IMR-90 (cell line): ENCODE measurements at places on chromosomes 11 and 22. TPM values are rescaled to one million over a fixed set of nuclear protein-coding genes. Genes with fewer than 3 reads are reported as not detected.

The SLC5A4 gene
- total RNA-seq: under 0.01 and 0.18 TPM in 2 replicates

The P2RY2 gene
- total RNA-seq: not detected in 2 replicates

DNA sequence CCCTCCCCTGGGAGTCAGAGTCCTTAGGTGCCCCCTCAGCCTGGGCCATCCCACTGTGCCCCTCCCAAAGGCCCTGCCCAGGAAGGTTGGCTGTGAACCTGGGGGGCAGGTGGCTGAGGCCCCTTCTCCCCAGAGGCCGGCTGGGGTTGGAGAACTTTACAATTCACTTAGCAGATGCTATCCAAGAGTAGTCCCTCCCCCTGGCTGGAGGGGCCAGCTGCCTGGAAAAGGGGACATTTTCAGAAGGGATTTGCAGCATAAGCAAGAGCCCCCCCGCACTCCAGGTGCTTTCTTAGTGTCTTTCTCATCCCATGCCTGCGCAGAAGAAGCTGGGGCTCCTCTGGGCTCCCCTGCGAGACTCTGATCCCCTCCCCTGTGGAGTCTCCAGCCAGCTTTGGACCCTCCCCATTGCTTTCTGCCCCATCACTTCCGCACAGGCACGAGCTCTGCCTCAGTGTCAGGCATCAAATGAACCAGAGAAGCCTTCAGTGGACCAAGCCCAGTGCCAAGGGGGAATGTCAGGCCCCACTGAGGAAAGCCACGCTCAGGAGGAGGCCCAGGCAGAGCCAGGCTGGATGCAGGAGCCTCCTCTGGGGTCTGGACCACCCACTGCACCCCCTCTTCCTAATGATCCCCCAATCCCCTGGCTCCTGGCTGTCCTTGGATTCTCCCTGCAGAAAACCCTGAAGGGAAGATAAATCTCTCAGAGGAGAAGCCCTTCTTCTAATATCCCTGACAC, 3.7 kb downstream of the SSTR3 start:
- no peak for DNase-seq
- no peaks in the 10 kb centered on the region for H3K36me3 ChIP-seq
- peaks cover 4% of the 10 kb centered on the region; the same call in 1 of the 2 replicates for H3K4me1 ChIP-seq
- H3K27ac ChIP-seq: no peak overlapping the region
- H3K27me3 ChIP-seq: peaks cover 48% of the 10 kb centered on the region

DNA sequence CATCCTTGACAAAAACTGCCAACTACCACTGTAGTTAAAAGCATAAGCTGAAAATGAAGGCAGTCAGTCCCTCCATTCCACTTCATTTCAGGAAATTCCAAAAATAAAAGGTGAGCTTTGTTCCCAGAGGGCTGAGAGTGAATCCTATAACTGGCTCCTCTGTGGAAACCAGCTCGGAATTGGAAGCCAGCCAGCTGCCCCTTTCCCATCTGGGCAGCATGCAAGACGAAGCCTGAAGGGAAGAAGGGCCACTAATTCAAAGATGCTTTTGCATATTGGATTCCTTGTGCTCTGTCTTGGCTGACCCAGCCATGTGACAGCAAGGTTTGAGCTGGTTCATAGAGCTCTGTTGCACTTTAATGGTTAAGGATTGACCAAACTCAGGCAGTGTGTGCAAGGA, 83.4 kb downstream of the ALX4 start:
- no peaks in the 10 kb centered on the region for H3K36me3 ChIP-seq
- H3K4me3 ChIP-seq: no peak overlapping the region
- no peak overlapping the region for H3K27ac ChIP-seq
- no peaks in the 10 kb centered on the region for H3K27me3 ChIP-seq
- peaks cover 9% of the 10 kb centered on the region for H3K4me1 ChIP-seq

GRCh38 chr22:27774200-27774599, 27.4 kb downstream of the MN1 start:
- no peaks in the 10 kb centered on the region for H3K27me3 ChIP-seq
- H3K4me3 ChIP-seq: no peak overlapping the region
- no peaks in the 10 kb centered on the region; the same call in 1 of the 2 replicates for H3K4me1 ChIP-seq
- no peak overlapping the region for H3K27ac ChIP-seq
- no peak for DNase-seq

DNA sequence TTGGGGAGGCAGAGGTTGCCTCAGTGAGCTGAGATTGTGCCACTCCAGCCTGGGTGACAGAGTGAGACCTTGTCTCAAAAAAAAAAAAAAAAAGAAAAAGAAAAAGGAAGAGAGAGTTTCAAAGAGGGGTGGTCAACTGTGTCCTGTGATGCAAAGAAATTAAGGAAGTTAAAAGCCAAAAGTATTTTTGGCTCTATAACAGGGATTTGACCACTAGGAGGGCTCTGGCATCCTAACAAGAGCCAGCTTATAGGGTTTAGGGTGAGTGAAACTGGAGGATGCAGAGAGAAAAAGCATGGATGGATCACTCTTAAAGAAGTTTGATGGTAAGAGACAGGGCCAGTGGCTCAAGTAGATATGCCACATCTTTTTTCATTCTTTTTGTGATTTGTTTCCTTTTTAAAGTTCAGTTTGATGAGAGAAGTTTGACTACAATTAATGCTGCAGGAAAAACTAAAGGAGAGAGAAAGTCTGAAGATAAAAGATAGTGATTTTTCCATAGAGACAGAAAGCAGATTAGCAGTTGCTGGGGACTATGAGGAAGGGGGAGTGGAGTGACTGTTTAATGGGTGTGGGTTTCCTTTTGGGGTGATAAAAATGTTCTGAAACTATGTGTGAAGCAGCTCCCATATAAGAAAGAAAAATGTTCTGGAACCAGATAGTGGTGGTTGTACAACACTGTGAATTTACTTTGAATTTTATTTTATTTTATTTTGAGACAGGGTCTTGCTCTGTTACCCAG, 11.1 kb upstream of the MICAL2 start:
- H3K4me3 ChIP-seq: no peak overlapping the region
- peaks cover 8% of the 10 kb centered on the region for H3K4me1 ChIP-seq
- H3K27me3 ChIP-seq: no peaks in the 10 kb centered on the region
- DNase-seq: no peak
- no peaks in the 10 kb centered on the region for H3K36me3 ChIP-seq

DNA sequence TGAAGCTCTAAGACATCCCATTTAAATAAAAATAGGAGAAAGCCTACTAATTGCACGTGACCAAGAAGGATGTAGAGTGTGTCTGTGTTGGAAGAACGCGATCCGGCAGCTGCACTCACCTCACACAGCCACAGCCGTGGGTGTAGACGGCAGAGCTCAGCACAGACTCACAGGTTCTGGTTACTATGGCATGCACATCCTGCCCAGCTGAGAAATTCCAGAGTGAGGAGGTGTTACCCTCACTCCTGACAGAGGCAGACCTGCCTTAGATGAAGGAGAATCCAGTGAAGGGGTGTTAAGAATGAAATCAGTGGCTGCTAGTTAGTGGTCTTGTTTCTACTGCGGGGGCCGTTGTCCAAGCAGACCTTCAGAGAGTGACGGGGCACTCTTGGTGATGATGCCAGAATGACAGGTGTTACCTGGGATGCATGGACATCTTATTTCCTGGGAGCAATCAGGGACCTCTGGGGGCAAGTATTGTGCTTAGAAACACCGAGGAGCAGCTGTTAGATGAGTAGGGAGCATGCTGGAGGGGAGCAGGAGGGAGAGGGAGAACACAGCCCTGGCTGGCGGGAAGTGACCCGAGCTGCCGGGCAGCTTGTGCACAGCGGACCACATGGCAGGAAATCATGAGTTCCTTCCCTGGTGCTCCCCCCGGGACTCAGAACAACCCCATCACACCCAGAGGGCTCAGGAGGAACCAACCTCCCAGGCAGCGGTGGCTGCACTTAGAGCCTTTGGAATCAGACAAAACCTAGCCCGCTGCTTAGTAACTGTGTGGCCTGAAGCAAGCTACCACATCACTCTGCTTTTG, 12.3 kb downstream of the KCNJ5 start:
- no peak overlapping the region for H3K4me3 ChIP-seq
- H3K36me3 ChIP-seq: no peaks in the 10 kb centered on the region
- no peaks in the 10 kb centered on the region for H3K27me3 ChIP-seq

DNA sequence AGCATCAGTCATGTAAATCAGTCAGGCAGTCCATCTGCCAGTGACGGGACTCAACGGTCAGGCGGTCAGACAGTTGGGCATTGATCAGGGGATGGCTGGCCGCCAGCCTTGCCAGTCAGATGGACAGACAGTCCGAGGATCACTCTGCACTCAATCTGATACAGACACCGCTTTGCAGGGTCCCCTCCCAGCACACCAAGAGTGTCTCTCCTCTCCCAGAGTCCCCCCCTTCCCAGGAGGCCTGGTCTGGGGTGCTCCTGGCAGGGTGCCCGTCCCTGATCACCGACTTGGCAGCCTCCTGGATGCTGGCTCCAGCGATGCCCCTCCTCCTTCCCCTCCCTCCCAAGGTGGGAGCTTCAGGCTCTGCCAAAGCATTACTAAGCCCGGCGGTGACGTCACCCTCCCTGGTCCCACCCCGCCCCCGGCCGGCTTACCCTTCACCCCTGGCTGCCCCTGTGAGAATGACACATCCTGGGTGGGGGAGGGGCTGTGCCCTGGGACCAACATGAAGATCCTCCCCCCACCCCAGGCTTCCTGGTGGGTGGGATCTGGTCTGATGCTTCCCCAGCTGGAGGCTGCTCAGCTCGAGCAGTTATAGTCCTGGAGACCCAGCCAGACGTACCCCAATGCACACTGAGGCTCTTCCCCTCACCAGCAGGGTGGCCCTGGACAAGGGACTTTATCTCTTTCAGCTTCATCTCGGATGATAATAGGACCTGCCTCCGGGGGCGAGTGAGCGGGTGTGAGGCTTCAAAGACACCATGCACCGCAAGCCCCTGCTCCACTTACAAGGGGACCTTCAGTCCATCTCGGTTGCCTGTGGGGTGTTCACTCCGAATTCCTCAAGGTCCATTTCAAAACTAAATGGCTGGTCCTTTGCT, 69.2 kb downstream of the CD82 start:
- H3K36me3 ChIP-seq: no peaks in the 10 kb centered on the region
- peaks cover 7% of the 10 kb centered on the region for H3K4me1 ChIP-seq
- no peak overlapping the region for H3K27ac ChIP-seq
- DNase-seq: peak; percentile 79
